NCI-H526 treated with DMSO at 0.1 percent for 48 hours (cell line): ENCODE measurements at places on chromosomes 7 and 10.

GRCh38 chr7:82810558-82811259 lies 352.0 kb downstream of the PCLO start:
- peak; percentile 60 for DNase-seq

- DNase-seq = peak; percentile 44
Observed at GRCh38 chr7:101564778-101565211, 64.3 kb downstream of the MYL10 start.

DNA sequence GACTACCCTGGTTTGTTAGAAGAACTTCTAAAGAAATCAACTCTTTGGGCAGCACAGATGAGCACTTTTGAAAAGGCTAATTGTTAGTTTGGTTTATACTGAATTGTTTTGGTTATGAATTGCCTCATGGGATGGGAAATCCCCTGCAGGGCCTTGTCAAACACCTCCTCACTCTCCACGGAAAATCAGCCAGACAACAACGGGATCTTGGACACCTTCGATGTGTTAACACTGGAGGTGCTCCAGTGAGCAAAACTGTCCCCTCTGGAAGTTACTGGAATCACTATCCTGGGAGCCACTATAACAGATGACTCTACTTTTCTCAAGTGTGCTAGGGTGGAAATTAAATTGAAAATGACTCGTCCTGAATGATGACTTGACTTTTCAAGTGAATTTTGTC lies 38.7 kb downstream of the CDK6 start:
- DNase-seq = no peak

DNA sequence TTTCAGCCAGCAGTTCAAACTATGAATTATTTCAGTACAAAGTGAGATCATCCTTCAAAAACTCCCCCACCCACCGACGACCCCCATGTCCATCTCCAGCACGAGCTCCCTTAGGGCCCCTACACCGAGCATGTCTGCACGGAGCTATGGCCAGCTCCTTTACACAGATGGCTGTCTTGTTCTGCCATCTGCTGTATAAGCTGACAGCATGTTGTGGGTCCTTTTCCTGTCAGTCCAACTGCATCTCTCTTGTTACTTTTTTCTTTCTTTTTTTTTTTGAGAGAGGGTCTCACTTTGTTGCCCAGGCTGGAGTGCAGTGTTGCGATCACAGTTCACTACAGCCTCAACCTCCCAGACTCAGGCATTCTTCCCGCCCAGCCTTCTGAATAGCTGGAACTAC lies 21.6 kb downstream of the NPC1L1 start:
- DNase-seq = no peak

- no peak for DNase-seq
Observed at GRCh38 chr7:45081670-45081974, 7.1 kb downstream of the NACAD start.

DNA sequence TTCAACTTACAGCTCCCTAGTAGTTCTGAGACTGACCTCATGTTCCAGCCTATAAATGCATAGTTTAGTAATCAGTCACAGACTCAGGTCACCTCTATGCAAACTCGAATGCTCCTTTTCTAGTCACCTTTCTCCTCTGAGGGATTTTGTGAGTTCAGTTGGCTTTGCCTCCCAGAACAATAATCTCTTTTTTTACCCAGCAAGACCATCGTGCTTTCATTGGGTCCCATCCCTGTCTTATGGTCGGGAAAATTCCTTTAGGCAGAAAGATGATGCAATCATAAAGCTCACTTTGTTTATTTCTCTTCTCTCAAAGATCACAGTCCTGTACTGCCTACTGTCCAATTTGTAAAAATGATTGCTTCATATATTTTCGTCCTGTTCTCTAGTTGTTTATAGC lies 38.4 kb downstream of the TWIST1 start:
- DNase-seq = no peak

GRCh38 chr10:971150-971542 lies 17.1 kb upstream of the GTPBP4 start:
- no peak for DNase-seq

- no peak for DNase-seq
Observed at GRCh38 chr10:84038035-84038434, 101.3 kb upstream of the GHITM start.

DNA sequence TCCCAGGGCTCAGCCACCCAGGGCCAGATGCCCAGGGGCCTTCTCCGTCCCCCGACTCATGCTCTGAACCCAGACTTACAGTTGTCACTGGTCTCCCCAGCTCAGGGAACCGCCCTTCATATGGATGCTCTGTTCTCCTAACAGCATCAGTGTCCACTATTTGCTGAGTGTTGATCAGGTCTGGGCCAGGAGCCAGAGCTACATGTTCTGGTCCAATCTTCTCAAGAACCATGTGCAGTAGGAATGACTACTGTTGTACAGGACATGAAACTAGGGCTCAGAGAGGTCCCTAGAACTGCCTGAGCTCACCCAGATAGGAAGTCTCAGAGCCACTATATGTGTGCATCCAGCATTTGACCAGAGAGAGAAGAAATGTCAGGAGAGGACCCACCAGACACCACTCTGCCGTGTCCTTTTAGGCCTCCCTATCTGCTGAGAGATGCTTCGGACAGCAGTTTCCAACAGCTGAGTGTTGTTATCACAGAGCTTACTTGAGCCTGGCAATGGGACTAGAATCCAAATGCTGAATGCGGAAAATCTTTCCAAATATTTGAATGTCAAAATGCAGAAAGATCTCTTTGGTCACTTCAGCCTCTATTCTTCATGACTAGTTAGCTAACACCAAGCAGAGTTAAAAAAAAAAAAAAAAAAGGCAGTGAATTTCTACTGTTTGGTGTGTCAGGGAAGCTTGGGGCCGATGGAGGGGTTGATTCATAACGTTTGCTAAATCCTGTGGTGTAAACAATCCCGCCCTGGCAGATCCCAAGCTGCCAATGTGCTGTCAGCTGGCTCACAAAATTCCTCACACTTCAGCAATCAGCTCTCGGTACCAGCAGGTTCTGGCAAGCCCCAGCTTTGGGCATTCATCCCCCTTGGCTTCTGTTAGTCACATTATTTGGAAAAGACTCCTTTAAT lies 246.1 kb downstream of the TNS3 start:
- no peak for DNase-seq

- no peak for DNase-seq
Observed at GRCh38 chr7:84058311-84059076, 136.1 kb downstream of the SEMA3A start.

GRCh38 chr10:132319853-132320653 lies 11.9 kb upstream of the LRRC27 start:
- no peak for DNase-seq

DNA sequence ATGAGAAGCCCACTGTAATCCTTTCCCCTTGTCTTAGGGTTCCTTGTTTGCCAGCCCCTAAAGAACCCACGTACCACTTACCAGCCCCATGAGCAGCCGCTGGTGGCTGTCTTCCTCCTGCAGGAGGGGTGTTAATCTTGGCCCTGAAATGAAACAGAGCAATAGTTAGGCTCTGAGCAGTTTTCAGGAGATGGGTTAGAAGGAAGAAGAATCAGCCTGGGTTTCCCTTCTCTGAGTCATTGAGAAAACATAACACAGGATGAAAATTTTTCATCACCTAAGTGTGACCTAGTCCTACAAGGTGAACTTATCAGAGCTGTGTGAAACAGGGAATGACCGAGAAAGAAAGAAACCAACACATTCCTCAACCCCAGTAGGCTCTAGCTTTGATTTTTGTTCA lies 90.0 kb downstream of the GSAP start:
- no peak for DNase-seq

- no peak for DNase-seq
Observed at GRCh38 chr7:48262606-48263310, 91.5 kb downstream of the ABCA13 start.

DNA sequence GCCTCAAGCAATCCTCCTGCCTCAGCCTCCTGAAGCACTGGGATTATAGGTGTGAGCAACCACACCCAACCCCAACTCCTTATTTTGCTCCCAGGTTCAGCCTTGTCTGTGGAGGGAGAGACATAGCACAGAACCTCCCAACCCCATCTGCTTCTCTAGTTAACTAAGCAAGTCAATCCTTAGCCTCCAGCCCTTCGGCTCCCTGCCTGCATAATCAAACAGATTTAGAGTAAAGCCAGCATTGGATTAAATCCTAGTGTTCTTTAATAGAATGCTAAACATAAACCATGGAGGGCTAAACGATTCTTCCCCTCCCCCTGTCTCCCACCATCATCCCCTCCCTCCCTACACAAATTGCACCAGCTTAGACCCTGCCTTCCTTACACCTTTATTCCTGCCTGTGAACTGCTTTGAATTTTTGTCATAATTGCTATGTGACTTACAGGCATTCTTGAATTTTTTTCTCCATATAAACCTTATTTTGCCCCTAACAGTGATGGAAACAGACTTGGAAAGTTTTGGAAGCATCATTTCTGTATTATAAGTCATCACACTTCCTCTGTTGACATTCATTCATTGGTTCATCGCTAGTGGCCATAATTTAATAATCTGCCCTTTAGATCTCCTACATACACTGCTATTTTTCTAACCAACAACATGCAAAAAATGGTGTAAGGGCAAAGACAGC lies 72.6 kb upstream of the TOMM7 start:
- DNase-seq = no peak

DNA sequence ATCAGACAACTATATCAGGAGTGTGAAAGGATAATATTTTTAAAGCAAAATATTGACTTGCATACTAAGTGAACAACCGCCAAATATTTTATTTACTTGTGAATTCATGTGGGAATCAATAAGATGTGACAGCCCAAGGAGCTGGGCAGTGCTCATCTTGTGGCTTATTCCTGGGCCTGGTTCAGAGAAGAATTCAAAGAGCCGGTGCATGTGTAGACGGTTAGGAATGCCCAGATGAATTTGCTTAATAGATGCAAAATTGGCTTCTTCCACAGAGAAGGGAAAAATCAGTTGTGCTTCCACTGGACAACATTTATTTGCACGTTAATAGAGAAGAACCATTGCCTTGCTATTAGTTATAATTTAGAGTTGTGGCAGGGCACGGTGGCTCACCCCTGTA lies 4.4 kb downstream of the MYL7 start:
- peak; percentile 82 for DNase-seq

DNA sequence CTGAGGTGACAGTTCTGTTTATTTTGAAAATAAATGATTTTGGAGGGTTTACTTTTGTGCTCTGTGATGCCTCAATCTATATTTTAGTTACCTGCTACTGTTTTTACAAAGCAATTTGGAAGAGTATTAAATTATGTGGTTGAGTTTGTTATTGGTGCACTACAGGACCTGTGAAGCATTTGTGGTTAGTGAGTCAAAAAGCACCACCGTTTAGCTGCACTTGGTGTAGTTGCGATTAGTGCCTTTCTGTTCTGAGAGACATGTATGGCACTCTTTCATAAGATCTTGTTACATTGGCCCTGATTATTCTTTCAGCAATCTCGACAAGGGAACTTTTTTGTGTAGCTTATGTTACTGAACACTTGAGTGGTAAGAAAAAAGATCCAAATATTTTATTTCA lies 132.2 kb downstream of the BBS9 start:
- DNase-seq = no peak

- DNase-seq = no peak
Observed at GRCh38 chr7:74007242-74007567, 20.8 kb upstream of the ELN start.

- DNase-seq = no peak
Observed at GRCh38 chr10:99421233-99421739, 9.1 kb downstream of the GOT1 start.

- no peak for DNase-seq
Observed at GRCh38 chr10:21501731-21502347, 23.6 kb downstream of the SKIDA1 start.

- DNase-seq = no peak
Observed at GRCh38 chr7:87505557-87506245, 30.2 kb upstream of the ABCB4 start.

DNA sequence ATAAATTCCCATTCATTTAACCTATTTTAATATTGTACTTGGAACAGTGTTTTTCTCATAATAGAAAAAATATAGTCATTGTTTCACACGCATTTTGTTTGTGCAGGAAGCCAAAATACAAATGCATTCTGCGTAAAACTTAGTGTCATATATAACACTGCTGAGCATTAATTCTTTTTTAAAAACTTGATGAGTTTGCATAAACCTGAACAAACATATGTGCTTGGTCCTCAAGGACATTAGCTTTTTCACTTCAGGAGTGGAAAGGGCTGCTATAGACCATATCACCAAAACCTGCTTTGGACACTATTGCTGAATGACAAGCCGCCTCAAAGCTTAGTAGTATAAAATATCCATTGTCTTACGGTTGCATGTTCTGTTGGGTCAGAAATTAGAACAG lies 101.6 kb upstream of the PRR15 start:
- DNase-seq = no peak

DNA sequence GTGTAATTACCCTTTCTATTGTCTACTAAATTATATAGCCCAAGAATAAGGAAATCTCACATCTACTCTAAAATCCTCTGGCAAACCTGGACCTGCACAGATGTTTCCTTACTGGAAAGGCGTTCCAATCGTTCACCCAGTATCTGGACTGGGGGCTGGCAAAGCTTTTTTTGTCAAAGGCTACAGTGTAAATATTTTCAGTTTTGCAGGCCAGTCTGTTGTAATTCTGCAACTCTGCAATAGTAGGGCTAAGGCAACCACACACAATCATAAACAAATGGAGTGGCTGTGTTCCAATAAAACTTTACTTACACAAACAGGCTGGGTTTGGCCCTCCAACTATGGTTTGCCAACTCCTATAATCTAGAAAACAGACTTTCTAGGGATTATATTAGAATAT lies 56.2 kb downstream of the GLI3 start:
- no peak for DNase-seq

DNA sequence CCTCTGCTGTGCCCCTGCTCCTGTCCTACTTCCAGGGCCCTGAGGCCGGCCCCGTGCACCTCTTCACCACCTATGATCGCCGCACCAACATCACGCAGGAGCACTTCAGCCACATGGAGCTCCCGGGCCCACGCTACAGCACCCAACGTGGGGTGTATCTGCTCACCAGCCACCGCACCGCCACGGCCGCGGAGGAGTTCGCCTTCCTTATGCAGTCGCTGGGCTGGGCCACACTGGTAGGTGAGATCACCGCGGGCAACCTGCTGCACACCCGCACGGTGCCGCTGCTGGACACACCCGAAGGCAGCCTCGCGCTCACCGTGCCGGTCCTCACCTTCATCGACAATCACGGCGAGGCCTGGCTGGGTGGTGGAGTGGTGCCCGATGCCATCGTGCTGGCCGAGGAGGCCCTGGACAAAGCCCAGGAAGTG lies 1.8 kb downstream of the RBP3 start:
- no peak for DNase-seq

DNA sequence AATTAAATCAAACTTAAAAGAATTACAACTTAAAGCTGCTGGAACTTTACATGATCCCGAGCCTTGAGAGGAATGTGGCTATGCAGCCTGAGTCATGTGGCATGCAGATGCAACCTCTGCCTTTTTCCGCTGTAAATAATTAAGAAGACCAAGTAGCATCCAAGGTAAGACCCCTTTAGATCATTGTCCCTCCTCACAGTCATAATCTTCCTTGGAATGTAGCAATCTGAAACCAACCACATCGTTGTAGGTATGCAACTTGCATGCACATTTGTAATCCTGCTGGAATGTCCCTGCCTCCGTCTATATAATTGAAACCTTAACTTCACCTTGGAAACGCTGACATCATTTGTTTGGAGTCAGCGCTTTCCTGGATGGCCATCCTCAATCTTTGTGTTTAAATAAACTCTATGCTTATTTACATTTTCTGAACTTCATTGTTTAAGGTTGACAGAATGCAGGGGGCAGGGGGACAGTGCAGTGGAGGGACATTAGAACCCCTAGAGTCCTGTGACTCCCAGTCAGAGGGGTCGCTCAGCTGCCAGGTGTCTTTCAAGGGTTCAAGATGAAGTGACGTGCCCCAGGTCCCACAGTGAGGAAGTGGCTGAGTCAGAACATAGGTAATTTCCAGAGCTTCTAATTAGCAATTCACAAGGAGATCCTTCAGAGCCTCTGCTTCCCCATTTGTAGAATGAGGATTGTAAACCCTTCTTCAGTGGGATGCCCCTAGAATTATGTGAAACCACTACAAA lies 110.7 kb downstream of the RALA start:
- DNase-seq = no peak
